ENCODE measurements at places on chromosomes 1 and 21.
A peak's percentile ranks its signal among the peaks of the same experiment; 100 is the strongest.

DNA sequence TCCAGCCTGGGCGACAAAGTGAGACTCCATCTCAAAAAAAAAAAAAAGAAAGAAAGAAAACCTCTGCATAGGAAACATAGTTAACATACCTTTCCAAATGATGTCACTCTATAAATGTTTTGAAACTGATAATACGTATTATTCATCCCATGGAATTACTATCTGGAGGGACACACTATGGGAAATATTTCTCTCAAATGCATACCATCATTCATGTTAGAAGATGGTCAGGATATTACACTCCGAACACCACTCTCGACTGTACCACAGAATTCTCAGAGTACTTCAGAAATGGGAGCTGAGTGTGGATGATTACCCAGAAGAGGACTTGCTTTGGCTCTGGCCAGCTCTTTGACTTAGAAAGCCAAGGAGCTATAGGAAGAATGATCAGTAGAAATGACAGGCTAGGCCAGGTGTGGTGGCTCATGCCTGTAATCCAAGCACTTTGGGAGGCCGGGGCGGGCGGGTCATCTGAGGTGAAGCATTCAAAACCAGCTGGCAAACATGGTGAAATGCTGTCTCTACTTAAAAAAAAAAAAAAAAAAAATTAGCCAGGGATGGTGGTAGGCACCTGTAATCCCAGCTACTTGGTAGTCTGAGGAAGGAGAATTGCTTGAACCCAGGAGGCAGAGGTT, 5.2 kb upstream of the LIN28A start:
- H3K36me3 ChIP-seq, result no peaks in the 10 kb centered on the region
- no peak overlapping the region for H3K27ac ChIP-seq
- H3K4me1 ChIP-seq, result peaks cover 14% of the 10 kb centered on the region
- no peak for DNase-seq
- H3K27me3 ChIP-seq, result peaks cover 42% of the 10 kb centered on the region

- H3K4me3 ChIP-seq, result no peak overlapping the region
- peak overlapping the region; percentile 11 for H3K27ac ChIP-seq
- peak; percentile 19 for DNase-seq
- peaks cover 20% of the 10 kb centered on the region for H3K36me3 ChIP-seq
- peaks cover 10% of the 10 kb centered on the region for H3K4me1 ChIP-seq
- no peaks in the 10 kb centered on the region for H3K27me3 ChIP-seq
Measured at GRCh38 chr1:231357831-231358354, 19.8 kb downstream of the SPRTN start.

DNA sequence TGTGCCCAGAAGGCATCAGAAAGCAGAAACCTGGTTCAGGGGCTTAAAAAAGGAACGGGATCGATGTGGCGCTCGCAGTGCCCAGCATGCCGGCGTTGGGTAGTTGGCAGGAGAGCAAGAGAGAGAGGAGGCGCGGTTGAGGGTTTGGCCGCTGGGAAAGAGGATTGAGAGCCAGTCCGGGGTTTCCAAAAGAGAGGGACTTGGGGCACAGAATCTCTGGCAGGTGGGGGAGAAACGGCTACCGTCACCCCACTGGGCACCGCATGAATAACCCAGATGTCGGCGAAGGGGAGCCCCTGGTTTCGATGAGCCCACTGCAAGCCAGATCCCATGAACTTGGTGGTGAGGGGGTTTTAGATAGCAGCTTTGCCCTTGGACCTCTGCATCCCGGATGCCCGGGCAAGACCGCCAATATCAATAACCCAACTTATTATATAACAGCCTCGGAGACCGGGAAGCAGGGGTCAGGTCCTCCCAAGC, 60.4 kb upstream of the ACOT11 start:
- H3K36me3 ChIP-seq, result no peaks in the 10 kb centered on the region
- peaks cover 23% of the 10 kb centered on the region for H3K4me1 ChIP-seq
- peaks cover 30% of the 10 kb centered on the region for H3K27me3 ChIP-seq
- H3K4me3 ChIP-seq, result peak overlapping the region; percentile 89
- DNase-seq, result no peak

- no peak overlapping the region for H3K4me3 ChIP-seq
- no peaks in the 10 kb centered on the region for H3K36me3 ChIP-seq
- H3K4me1 ChIP-seq, result no peaks in the 10 kb centered on the region
Measured at GRCh38 chr1:4126251-4126650, 226.2 kb upstream of the C1orf174 start.

DNA sequence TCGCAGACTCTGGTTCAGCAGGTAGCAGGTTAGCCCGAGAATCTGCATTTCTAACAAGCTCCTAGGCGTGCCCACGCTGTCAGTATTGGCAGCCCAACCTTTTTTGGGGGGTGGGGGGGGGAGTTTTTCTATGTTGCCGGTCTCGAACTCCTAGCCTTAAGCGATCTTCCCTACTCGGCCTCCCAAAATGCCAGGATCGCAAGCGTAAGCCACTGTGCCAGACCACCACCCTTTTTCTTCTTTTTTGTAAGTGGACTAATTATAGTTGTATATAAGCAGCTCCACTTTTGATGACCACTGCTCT, 480 bp upstream of the MIS18A start:
- DNase-seq, result no peak
- peak overlapping the region; percentile 93 for H3K27ac ChIP-seq
- H3K4me3 ChIP-seq, result peak overlapping the region; percentile 99
- H3K36me3 ChIP-seq, result peaks cover 12% of the 10 kb centered on the region
- H3K4me1 ChIP-seq, result peaks cover 16% of the 10 kb centered on the region

- peaks cover 33% of the 10 kb centered on the region for H3K4me1 ChIP-seq
- no peaks in the 10 kb centered on the region for H3K27me3 ChIP-seq
- H3K36me3 ChIP-seq, result peaks cover 33% of the 10 kb centered on the region
- H3K27ac ChIP-seq, result no peak overlapping the region
- no peak for DNase-seq
Measured at GRCh38 chr1:32335535-32335789, 571 bp downstream of the MARCKSL1 start.

GRCh38 chr21:45465611-45466329, 60.8 kb downstream of the COL18A1 start:
- H3K27me3 ChIP-seq, result peaks cover 12% of the 10 kb centered on the region
- no peaks in the 10 kb centered on the region for H3K36me3 ChIP-seq
- no peak overlapping the region for H3K4me3 ChIP-seq
- H3K4me1 ChIP-seq, result peaks cover 4% of the 10 kb centered on the region
- H3K27ac ChIP-seq, result no peak overlapping the region

DNA sequence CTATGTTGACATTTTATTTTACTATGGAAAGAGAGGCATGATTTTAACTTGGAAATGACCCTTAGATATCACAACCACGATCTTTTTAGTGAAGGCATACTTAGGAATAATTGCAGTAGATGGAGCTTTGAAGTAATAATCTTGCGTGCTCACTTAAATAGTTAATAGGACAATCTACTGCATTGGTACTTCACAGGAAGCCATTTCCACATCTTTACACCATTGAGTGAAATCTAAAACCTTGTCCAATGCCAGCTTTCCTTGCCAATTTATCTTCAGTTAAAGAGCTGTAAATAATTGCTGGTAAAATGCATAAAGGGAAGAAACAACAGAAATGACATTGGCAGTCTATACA, 586.3 kb downstream of the ADGRL2 start:
- no peak overlapping the region for H3K4me3 ChIP-seq
- H3K27ac ChIP-seq, result no peak overlapping the region
- no peaks in the 10 kb centered on the region for H3K36me3 ChIP-seq
- H3K27me3 ChIP-seq, result no peaks in the 10 kb centered on the region

- H3K36me3 ChIP-seq, result peaks cover 70% of the 10 kb centered on the region
- H3K27ac ChIP-seq, result no peak overlapping the region
- no peak overlapping the region for H3K4me3 ChIP-seq
- DNase-seq, result no peak
Measured at GRCh38 chr21:45522986-45523385, 19.3 kb downstream of the SLC19A1 start.

GRCh38 chr1:66271216-66271903, 262.6 kb upstream of the SGIP1 start:
- peak overlapping the region; percentile 18 for H3K4me3 ChIP-seq
- peak; percentile 60 for DNase-seq
- peak overlapping the region; percentile 32 for H3K27ac ChIP-seq
- peaks cover 42% of the 10 kb centered on the region for H3K27me3 ChIP-seq

DNA sequence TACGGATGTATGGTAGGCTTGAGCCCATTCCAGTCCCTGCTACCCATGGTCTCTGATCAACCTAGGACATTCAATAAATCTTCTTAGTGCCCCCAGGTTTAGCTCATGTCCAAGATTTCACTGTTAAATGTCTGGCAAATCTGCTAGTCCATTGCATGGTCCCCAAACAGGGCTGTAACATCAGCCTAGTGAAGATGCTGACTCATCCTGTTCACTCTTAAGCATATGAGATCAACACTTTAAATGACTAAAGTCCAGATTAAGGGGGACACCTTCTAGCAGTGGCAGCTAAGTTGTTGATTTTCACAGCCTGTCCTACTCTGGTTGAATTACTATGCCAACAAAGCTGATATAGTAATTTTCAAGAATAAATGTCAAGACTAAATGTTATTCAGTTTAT, 46.5 kb upstream of the NUF2 start:
- H3K36me3 ChIP-seq, result peaks cover 13% of the 10 kb centered on the region
- no peaks in the 10 kb centered on the region for H3K27me3 ChIP-seq
- H3K27ac ChIP-seq, result no peak overlapping the region
- DNase-seq, result no peak
- H3K4me1 ChIP-seq, result no peaks in the 10 kb centered on the region

DNA sequence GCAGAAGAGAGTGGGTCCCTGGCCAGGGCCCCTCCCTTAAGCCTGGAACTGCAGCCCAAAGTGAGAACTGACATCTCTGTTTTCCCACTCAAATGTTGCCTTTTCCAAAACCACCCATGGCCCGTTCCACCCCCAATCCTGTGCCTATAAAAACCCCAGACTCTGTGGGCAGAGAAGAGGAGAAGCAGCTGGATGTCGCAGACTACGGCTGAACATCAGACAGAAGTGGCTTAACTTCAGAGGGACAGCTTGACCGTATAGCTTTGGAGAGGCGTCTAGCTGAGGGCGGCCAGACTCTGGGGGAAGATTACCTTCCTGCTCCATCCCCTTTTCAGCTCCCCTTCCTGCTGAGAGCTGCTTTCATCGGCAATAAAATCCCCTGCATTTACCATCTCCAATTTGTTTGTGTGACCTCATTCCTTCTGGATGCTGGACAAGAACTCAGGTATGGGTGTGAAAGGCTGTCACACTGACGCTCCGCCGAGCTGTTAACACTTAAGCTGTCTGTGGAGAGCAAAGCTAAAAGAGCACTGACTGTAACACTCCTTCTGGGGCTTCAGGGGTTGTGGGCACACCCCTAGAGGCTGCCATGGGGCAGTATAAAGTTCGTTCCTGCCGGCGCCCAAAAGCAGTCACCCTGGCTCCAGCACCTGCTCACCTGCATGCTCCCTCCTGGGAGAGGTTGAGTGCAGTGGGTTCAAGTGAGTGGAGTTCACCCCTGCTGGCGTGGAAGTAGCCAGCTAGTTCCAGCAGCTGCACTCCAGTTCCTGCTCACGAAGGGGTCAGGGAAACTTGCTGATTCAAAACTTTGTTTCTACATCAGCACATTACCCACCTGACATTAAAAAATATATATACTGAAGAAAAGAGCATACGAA, 19.6 kb upstream of the ERO1B start:
- H3K4me1 ChIP-seq, result no peaks in the 10 kb centered on the region
- H3K4me3 ChIP-seq, result no peak overlapping the region
- no peak for DNase-seq
- no peak overlapping the region for H3K27ac ChIP-seq
- H3K36me3 ChIP-seq, result no peaks in the 10 kb centered on the region

DNA sequence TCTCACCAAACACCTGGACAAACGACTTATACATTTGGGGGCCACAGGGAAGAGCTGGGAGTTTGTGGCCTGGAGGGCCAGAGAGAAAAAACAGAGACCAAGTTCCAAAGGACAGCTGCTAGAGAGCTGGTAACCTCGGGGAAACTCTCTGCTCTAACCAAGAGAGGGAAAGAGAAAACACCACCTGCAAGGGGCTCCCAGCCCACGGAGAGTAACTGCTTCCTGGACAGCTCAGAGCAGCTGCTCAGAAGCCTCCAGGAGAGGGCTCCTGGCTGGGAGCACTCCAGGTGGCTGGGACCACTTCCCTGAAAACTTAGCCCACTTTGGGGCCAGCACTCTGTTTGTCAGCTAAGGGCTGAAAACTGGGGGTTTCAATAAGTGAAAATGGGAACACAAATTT, 154.8 kb upstream of the GRIK3 start:
- no peak for DNase-seq
- no peak overlapping the region for H3K27ac ChIP-seq
- peaks cover 7% of the 10 kb centered on the region for H3K27me3 ChIP-seq

GRCh38 chr21:16743317-16743716, 769.5 kb upstream of the CXADR start:
- H3K27ac ChIP-seq, result no peak overlapping the region
- H3K27me3 ChIP-seq, result no peaks in the 10 kb centered on the region
- H3K4me1 ChIP-seq, result no peaks in the 10 kb centered on the region
- DNase-seq, result no peak
- H3K36me3 ChIP-seq, result no peaks in the 10 kb centered on the region

DNA sequence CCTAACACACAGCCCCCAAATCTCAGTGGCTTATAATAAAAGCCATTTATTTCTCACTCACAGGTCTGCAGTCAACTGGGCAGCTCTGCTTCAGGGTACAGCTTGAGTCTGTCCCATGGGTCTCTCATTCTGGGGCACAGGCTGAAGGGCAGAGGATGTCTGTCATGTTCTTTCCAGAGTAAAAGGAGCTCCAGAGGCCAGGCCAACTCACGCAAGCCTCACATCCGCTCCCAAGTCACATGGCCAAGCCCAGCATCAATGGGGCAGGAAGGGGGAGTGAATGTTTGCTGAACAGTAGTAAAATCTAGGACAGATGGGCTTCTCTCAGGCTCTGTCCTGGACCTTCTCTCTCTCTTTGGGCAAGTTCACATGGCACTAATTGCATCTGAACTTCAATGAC, 7.1 kb upstream of the SSBP3 start:
- DNase-seq, result no peak
- peaks cover 16% of the 10 kb centered on the region for H3K27me3 ChIP-seq
- H3K27ac ChIP-seq, result peak overlapping the region; percentile 56
- H3K4me1 ChIP-seq, result peaks cover 38% of the 10 kb centered on the region
- no peaks in the 10 kb centered on the region for H3K36me3 ChIP-seq

DNA sequence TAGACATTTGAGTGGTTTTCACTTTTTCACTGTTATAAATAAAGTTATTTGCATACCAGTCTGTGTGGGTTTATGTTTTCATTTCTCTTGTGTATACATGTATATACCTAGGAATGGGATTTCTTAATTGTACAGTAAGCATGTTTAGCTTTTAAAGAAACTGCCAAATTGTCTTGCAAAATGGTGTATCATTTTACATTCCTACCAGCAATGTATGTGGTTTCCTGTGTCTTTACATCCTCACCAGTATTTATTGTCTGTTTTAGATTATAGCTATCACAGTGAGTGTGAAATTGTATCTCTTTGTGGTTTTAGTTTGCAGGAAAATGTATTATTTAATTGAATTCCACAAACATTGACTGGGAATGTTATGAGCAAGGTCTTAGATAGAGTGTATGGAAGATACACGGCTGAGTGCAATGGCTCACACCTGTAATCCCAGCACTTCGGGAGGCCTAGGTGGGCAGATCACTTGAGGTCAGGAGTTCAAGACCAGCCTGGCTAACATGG, 57.3 kb downstream of the MACF1 start:
- H3K27ac ChIP-seq, result no peak overlapping the region
- peaks cover 45% of the 10 kb centered on the region for H3K4me1 ChIP-seq
- no peak for DNase-seq

- no peak overlapping the region for H3K27ac ChIP-seq
- H3K4me1 ChIP-seq, result peaks cover 7% of the 10 kb centered on the region
- no peak overlapping the region for H3K4me3 ChIP-seq
- peaks cover 11% of the 10 kb centered on the region for H3K36me3 ChIP-seq
- DNase-seq, result no peak
Measured at GRCh38 chr1:25954282-25954938, 43.5 kb downstream of the PAFAH2 start.

- DNase-seq, result no peak
- no peaks in the 10 kb centered on the region for H3K27me3 ChIP-seq
- no peaks in the 10 kb centered on the region for H3K4me1 ChIP-seq
- H3K4me3 ChIP-seq, result no peak overlapping the region
- H3K27ac ChIP-seq, result no peak overlapping the region
Measured at GRCh38 chr21:16583556-16583955, 853.8 kb downstream of the USP25 start.

Measured in T-helper 2 cell treated with Interferon-gamma antibody and Interleukin-4, amounts not matched to agents 5 μg/mL and 100 μg/mL, for 36 hours (primary cell).